ENCODE measurements at places on chromosomes 1 and 21. TPM values are rescaled to one million over a fixed set of nuclear protein-coding genes. Genes with fewer than 3 reads are reported as not detected.

DNA sequence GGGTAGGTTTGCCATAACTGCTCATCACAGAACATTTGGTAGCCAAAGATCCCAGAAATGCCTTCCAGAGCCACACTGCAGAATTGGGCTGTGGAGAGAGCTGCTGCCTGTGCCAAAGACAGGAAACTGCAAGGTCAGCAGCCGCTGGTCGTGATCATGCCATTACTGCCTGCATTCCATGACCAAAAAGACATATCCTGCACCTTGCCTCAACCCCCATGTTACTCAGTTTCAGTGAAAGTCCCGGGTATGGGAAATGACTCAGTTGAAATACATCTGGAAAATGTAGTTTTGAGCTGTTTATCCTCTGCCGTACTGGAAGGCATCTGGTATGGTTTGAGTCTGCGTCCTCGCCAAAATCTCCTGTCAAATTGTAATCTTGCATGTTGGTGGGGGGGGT is 161.7 kb downstream of the FCRL5 start:
- DNase-seq = no peak

DNA sequence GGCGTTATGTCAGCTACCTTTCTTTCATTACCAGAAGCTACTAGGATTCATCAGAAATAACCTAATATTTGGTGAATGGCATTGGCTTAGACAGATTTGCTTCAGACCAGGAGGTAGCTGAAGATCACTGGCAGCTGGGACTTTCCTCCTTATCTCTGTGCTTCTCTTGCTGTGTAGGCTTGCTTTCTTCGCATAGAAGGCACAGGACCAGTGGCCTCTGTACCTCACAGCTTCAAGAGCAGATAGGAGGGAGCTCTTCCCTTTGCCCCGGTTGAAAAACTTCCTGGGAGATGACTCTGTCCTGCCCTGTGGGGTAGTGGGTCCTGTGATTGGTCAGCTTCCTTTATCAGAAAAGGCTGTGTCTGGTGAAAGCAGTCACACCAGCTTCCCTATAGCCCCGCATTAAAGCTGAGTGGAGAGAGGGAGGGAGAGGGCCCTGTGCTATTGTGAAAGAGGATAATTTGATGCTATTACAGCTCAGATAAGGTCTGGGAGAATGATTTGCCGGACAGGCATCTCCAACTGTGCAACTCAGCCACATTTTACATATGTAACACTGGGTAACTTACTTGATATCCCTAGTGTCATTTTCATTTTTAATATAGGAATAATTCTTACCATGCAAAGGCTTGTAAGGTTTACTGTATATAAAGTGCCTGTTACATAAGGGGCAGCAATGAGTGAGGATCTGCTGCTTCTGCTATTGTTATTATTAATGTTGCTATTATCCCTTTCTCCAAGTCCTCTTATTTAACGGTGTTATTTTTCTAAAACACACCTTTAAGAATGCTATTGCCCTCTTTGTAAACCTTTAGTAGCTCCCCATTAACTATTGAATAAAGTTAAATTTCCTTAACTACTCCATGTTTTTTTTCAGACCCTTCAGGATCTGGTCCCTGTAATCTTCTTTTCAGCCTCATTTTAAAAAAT is 31.6 kb downstream of the OSBPL9 start:
- DNase-seq = no peak

DNA sequence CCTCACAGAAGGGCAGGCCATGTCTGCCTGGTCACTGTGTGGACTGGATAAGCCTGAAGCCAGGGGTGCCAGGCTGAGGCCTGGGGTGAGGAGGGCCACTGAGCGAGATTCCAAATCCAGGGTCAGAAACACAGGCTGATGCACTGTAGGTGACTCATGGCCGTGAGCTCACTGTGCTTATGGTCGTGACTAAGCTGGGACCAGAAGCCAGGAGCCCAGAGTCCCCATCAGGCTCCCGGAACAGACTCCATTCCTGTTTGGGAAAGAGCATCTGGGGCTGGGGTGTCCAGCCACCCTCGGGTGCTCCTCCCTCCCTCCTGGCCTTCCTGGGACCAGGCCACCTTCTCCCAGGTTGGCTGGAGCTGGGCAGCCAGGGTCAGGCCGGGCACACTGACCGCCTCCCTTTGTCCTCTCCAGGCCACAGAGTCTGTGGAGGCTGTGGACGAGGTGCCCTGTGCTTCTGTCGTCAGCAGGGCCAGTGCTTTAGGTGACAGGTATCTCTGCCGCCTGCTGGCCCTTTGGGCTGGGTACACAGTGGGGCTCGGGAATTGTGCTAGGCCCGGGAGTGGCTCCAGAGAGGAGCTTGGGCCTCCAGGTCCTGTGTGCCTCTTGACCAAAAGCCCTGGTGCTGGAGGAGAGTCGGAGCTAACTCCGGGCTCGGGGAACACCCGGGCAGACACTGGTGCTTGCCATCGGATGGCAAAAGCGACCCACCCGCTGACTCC is 36.7 kb downstream of the AJAP1 start:
- DNase-seq = no peak

The ZBTB8A gene
- total RNA-seq = 0.27 TPM

GRCh38 chr1:10767282-10767681 is 29.2 kb downstream of the CASZ1 start:
- DNase-seq = no peak

The PEAR1 gene
- not detected for total RNA-seq

The SLC41A1 gene
- 35.0 TPM for total RNA-seq

Measured in activated CD4-positive, alpha-beta memory T cell treated with anti-CD3 and anti-CD28 coated beads for 36 hours (primary cell).